ENCODE measurements at places on chromosomes 13 and 19.

- no peak for DNase-seq
These were observed 23.3 kb upstream of the POSTN start for GRCh38 chr13:37621811-37622361.

DNA sequence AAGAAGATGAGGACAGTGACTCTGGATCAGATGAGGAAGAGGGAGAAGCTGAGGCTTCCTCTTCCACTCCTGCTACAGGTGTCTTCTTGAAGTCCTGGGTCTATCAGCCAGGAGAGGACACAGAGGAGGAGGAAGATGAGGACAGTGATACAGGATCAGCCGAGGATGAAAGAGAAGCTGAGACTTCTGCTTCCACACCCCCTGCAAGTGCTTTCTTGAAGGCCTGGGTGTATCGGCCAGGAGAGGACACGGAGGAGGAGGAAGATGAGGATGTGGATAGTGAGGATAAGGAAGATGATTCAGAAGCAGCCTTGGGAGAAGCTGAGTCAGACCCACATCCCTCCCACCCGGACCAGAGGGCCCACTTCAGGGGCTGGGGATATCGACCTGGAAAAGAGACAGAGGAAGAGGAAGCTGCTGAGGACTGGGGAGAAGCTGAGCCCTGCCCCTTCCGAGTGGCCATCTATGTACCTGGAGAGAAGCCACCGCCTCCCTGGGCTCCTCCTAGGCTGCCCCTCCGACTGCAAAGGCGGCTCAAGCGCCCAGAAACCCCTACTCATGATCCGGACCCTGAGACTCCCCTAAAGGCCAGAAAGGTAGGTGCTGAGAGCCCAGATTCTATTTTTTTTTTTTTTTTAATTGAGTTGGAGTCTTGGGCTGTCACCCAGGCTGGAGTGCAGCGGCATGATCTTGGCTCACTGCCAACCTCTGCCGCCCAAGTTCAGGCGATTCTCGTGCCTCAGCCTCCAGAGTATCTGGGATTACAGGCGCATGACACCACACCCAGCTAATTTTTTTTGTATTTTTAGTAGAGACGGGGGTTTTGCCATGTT lies 2.3 kb downstream of the PPP1R15A start:
- DNase-seq: no peak

DNA sequence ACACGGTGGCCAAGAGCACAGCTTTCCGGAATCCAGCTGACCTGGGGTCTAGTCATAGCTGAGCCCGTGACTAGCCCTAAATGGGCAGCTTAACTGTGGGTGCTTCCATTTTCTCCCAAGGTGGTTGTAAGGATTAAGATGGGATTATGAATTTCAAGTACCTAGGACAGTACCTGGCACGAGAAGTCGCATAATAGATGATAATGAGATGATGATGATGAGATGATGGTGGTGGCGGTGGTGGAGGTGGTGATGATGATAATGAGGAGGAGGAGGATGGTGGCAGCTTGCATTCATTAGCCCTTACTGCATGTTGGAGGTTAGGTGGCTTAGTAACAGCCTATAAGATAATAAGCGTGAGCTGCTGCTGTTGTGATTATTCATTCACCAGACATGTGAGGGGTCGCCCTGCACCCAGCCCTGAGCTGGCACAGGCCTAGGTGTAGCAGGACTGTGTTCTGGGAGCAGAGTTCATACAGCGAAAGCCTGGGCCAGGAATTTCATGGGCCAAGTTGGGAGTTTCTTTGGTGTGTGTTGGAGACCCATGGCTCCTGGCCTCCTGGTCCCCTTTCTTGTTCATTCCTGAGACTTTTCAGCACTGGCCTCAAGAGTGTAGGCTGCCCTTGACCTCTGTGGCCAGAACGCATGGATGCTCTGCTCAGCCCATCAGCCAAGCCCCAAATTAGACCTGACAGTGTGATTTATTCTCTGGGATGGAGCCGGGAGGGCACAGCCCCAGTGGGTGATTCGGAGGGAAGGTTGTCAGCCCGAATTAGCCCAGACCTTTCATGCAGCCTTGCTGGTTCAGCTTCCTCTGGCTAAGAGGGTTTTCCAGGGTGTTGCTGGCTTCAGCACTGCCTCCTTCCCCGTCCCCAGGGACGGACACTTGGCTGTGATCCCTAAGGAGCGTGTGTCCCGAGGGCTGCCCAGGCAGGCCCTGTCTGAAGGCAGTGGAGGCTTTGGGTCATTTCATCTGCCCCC lies 128.8 kb downstream of the SIPA1L3 start:
- no peak for DNase-seq

- DNase-seq: no peak
These were observed 418.3 kb downstream of the DIAPH3 start for GRCh38 chr13:59745392-59745788.

GRCh38 chr13:45847554-45848224 lies 3.9 kb downstream of the SIAH3 start:
- peak; percentile 59 for DNase-seq

DNA sequence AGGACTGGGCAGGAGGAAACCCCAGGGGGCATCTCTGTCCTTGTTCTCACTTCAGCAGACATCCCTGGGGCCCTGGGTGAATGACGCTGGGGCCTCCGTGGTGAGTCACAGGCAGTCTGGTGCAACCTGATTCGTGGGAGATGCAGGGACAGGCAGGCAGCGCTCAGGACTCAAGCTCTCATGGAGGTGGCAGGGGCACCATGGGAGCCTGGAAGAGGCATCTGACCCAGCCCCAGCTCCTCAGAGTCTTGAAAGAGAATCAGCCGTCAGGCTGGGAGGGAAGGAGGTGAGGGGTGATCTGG lies 14.0 kb upstream of the PTOV1 start:
- DNase-seq: no peak

DNA sequence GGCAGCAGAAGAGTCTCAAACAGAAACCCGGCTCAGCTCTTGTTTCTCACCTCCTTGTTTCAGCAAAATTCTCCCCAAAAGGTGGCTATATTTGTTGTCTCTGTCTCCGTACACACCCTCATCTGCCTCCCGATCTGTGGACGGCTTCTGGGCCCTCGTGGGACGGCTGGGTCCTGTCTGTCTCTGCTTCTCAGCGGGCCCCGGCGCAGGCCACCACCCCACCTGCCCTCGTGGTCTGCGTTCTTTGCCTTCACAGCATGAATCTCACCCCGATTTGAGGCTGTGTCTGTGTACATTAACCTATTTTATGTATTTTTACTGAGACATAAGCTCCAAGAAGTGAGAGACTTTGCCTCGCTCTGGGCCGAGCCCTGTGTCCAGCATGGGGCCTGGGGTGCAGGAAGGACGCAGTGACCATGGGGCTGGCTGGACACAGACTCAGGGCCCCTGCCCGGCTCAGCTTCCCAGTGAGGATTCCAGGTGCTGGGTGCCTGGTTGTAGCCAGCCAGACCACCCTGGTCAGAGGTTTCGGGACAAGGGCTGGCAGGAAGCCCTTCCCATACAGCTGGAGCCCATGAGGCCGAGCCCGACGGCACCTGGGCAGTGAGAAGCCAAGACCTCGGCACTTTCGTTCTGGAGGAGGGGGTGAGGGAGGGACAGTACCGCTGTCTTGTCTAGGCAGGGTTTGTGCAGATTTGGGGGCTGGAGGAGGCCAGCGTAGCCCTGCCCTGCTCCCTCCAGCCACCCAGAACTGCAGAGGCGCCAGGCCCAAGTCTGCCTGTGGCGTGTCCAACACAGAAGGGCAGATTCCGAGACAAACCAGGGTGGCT lies 78.5 kb upstream of the MCF2L start:
- DNase-seq: no peak

DNA sequence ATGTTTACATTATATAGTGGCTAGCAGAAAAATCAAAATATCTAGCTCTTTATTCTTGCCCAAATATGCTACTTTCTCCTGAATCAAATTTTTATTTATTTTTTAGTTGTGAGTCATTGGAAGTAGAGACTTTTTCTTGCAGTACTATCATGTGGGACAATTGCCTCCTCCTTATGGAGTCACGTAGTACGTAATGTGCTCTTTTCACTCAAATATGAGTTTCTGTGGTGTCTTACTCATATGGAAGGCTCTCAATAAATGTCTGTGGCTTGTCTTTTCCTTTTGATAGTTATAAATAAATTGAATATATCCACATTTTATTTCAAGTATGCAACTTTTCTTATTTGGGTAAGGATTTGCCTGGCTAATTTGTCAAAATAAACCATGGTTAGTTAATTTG lies 1411.0 kb upstream of the SLC10A2 start:
- no peak for DNase-seq

GRCh38 chr13:72181661-72182060 lies 314.7 kb upstream of the DACH1 start:
- DNase-seq: no peak

GRCh38 chr13:29582171-29582570 lies 13.3 kb downstream of the SLC7A1 start:
- no peak for DNase-seq

- no peak for DNase-seq
These were observed 22.7 kb upstream of the MAB21L1 start for GRCh38 chr13:35499196-35499662.

DNA sequence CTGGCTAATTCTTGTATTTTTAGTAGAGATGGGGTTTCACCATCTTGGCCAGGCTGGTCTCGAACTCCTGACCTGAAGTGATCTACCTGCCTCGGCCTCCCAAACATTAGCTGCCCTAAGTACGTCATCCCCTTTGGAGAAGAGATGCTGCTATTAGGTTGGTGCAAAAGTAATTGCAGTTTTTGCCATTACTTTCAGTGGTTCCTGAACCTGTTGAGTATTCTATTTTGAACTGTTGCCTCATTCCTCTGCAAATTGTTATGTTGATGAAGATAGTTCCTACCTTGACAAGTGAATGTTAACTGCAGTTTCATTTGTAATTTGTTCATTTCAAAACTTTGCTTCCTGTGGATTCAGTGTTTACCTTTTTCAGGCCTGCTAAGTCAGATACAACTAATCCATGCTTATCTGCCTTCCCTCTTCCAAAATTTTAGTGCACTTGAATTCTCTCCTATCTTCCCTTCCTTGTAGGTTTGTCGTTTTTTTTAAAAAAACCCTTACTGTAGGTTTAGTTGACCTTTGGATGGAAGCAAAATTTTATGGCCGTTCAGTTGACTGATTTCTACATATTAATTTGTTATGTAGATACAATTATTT lies 24.0 kb downstream of the ZMYM2 start:
- no peak for DNase-seq

DNA sequence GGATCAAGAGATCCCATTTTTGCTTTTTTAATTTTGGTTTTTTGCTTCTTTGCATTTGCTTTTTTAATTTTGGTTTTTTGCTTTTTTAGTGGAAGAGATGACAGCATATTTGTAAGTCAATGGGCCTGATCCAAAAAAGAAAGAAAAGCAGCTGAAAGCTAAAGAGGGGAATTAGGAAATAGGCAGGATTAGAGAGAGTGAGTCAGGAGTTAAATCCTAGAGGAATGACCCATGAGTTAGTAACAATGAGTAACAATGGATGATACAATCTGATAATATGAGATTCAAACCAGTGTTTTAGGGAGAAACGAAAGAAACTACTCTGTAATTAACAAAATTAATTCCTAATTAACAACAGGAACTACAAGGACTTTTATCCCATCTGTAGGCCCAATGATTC lies 111.2 kb upstream of the SGCG start:
- DNase-seq: no peak

DNA sequence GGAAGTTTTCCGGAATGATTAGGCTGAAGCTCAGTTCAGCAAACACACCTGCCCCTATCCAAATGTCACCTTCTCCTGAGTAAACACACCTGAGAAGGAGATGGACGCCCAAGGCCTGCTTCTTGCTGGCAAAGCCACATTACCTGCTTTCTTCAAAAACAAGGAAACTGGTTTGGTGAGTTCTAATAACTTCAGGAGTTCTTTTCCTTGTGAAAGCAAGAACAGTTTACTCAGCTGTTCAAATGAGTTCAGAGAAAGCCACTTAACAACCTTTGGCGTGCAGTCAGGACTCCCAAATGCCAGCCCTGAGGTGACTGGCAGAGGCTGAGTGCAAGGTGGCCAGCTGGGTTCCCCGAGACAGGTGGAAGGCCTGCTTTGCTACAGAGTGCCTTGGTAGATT lies 160.5 kb downstream of the STK24 start:
- no peak for DNase-seq

- DNase-seq: no peak
These were observed 8.3 kb upstream of the EPHX3 start for GRCh38 chr19:15240515-15240914.

GRCh38 chr19:28500982-28501630 lies 711.8 kb downstream of the UQCRFS1 start:
- peak; percentile 19 for DNase-seq

DNA sequence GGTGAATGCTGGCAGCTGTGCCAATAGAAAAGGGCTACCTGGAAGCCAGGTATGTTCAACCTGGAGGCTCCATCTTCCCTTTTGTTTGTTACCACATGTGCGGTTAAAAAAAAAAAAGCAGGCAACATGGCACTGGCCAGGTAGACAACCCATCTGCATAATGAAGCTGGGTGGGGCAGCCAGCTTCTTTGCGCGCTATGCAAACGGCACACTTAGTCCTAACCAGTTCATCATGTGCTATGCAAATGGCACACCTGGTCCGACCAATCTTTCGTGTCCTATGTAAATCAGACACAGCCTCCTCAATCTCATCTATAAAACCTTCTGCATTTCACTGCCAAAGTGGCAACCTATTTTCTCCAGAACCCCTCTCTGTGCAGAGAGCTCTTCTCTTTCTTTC lies 11.3 kb upstream of the IGSF23 start:
- no peak for DNase-seq

GRCh38 chr13:33168321-33168960 lies 117.1 kb downstream of the STARD13 start:
- no peak for DNase-seq

DNA sequence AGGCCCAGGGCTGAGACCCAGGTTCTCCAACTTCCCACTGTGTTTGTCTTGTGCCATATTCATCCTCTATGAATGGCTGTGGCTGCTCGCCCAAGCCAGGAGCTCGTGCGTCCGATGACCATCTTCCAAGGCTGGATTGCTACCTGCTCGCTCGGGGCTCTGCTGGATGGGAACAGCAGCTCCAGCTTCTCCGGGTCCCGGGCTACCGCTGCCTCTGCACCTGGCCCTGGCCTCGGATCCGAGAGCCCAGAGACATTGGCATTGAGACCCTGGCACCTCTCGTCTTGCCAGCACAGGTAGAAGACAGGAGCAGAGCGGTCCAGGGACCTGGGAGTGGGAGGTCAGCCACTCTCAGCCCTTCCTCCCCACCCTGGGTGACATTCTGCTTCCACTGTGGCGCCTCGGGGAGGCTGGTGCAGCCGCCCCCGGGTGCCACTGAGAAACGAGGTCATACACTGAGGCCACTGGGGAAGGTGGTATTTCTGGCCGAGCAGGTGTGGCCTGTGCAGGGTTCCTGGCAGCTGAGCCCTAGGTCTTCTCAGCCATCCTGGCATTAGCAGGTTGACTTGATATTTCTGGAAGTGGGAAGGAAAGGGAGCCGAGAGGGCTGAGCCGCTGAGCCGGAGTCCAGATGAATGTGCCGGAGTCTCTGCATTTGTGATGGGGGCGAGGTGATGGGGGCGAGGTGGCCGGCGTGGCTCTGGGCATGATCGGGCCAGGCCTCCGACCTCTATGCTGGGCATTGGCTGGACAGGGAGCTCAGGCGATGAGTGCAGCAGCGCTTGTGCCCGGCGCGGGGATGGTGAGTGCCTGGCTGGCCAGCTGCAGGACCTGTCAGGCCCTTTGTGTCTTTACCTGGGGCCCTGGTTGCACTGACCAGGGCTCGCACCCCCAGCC lies 18.6 kb downstream of the NDUFB7 start:
- DNase-seq: no peak

GRCh38 chr13:66218583-66218982 lies 1011.6 kb downstream of the PCDH9 start:
- DNase-seq: no peak
